ENCODE measurements at places on chromosomes 7 and 10.

DNA sequence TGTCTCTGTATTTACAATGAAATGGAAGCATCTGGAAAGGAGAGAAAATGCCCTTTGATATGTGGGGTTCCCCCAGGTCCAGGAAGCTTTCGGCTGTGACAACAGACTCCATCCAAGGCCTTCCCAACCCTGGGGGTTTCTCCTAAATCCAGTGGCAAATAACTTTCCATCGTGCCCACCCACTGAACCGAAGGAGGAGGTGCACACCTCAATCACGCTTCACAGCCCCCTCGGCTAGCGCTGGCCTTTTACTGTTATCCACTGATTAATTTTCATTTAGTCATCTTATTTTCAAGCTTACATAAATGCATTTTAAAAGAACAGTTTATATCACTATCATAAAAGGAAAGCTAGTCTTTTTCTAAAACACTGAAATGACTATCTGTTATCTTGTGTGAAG, 286.8 kb upstream of the ZMIZ1 start:
- peaks cover 7% of the 10 kb centered on the region for H3K4me1 ChIP-seq
- H3K4me3 ChIP-seq, result no peak overlapping the region
- DNase-seq, result no peak
- no peaks in the 10 kb centered on the region for H3K27me3 ChIP-seq
- H3K36me3 ChIP-seq, result no peaks in the 10 kb centered on the region
- H3K27ac ChIP-seq, result no peak overlapping the region

- H3K27me3 ChIP-seq, result 0 out of 2 replicates have a peak, but pooled peaks cover 6% of the 10 kb centered on the region
- no peaks in the 10 kb centered on the region for H3K36me3 ChIP-seq
- H3K4me3 ChIP-seq, result no peak overlapping the region
- no peak overlapping the region for H3K27ac ChIP-seq
These were observed 480.5 kb upstream of the ZMIZ1 start for GRCh38 chr10:78588194-78588811.

DNA sequence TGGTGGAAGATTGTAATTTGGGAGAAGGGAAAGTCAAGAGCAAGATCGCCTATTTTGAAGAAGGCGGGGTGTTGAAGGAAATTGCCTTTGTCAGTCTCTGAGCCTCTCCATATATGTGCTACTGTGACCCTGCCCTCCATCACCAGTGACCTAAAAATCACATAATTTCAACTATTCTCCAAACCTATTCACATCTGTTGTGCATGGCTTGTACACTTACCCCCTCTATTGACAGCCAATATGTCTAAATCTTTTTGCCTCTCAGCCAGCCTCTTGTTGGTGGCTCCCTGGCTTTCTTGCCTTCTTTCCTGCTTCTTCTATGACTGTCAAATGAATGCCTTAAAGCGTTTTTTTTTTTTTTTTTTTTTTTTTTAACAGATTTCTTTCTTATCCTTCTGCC, 295.6 kb downstream of the AUTS2 start:
- H3K4me1 ChIP-seq, result peaks cover 29% of the 10 kb centered on the region
- H3K4me3 ChIP-seq, result no peak overlapping the region
- H3K36me3 ChIP-seq, result no peaks in the 10 kb centered on the region
- no peak overlapping the region for H3K27ac ChIP-seq

GRCh38 chr7:143367972-143368371, 5.5 kb upstream of the FAM131B start:
- no peak for DNase-seq
- no peaks in the 10 kb centered on the region for H3K36me3 ChIP-seq
- no peaks in the 10 kb centered on the region for H3K4me1 ChIP-seq
- H3K4me3 ChIP-seq, result no peak overlapping the region
- H3K27me3 ChIP-seq, result no peaks in the 10 kb centered on the region
- H3K27ac ChIP-seq, result no peak overlapping the region

GRCh38 chr7:101902680-101903514, 85.5 kb downstream of the CUX1 start:
- H3K4me1 ChIP-seq, result peaks cover 26% of the 10 kb centered on the region
- H3K36me3 ChIP-seq, result peaks cover 4% of the 10 kb centered on the region
- no peaks in the 10 kb centered on the region for H3K27me3 ChIP-seq
- no peak overlapping the region for H3K27ac ChIP-seq
- DNase-seq, result no peak
- H3K4me3 ChIP-seq, result no peak overlapping the region

- DNase-seq, result no peak
- no peak overlapping the region for H3K4me3 ChIP-seq
- no peak overlapping the region for H3K27ac ChIP-seq
- H3K36me3 ChIP-seq, result peaks cover 37% of the 10 kb centered on the region
- no peaks in the 10 kb centered on the region for H3K4me1 ChIP-seq
These were observed 23.9 kb downstream of the KIN start for GRCh38 chr10:7763929-7764328.

DNA sequence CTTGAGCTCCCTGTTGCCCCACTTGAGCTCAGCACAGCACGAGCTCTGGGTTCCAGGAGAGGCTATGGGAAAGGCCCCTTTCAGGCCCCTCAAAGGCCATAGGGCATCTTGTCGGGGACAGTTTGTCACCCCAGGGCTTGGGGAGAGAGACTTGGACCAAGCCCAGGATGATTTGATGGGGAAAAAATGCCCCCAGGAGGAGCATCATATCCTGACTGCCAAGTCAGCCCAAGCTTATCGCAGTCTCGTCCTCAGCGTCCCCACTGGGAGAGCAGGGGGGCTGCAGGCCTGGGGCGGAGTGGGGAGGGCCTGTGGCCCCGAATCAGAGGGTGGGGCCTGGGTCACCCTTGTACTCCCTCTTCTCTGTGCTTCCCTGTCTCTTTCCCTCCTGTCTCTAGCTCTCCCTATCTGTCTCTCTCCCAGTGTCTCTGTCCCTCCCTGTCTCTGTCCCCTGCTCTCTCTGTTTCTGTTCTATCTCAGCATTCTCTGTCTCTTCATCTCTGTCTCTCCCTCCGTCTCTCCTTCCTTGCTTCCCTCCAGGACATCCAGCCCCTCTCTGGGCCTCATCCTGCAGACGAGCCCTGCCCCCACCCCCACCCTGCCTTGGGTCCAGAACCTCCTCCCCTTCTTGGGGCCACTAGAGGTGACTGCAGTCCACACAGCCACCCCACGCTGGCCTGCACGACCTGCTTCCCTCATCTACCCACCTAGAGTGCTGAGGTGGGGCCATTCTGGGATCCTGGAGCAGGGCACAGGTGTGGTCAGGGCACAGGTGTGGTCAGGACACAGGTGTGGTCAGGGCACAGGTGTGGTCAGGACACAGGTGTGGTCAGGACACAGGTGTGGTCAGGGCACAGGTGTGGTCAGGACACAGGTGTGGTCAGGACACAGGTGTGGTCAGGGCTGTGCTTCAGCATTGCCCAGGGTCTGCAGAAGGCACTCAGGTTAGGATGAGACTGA, 17.3 kb upstream of the GRIFIN start:
- no peaks in the 10 kb centered on the region for H3K27me3 ChIP-seq
- H3K4me1 ChIP-seq, result no peaks in the 10 kb centered on the region
- H3K36me3 ChIP-seq, result no peaks in the 10 kb centered on the region
- no peak overlapping the region for H3K4me3 ChIP-seq

DNA sequence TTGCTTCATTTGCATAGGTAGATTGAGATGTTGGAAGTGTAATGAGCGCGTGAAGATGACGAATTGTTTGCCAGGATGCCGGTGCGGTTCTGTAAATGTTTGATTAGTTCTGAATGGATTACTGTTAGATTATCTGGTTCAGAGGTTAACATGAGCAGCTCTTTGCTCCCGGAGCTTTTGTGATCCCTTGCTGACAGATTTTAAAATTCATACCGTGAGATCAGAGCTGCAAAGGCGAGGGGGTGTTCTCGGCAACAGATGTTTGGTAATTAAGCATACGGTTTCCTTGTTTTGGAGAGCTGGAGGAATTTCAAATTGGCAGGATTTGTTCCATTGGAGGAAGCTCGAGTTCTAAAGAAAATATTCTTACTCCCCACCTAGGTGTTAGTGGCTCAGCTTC, 237.8 kb upstream of the GPR26 start:
- H3K27ac ChIP-seq, result no peak overlapping the region
- DNase-seq, result no peak
- no peaks in the 10 kb centered on the region for H3K27me3 ChIP-seq
- H3K36me3 ChIP-seq, result no peaks in the 10 kb centered on the region

DNA sequence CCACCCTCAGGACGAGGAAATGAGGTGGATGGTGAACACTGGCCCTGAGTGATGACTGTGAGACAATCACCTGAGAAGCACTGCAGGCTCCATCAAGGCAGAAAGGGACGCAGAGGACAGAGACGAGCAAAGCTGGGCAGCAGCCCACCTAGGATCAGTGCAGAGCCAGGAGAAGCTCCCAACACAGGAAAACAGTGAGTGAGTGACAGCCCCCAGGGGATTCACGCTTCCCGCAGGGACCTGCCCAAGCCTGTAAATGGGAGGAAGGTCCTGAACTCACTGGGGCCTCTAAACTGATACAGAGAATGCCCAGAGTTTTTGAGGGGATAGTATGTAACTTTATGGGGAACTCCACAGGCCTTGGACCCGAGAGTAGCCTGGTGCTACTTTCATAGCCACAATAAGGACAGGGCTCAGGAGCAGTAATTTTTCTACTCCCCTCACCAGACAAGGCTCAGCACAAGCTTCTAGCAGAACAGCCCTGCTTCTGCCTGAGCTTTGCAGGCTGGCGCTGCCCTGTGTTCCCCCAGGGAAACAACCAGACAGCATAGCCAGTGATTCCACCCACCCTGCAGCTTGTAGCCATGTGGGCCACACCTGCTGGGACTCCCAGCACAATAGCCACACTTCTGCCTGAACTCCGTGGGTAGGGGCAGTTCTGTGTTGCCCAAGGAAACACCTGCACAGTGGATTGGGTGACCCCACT, 708.4 kb downstream of the POM121L12 start:
- DNase-seq, result no peak
- H3K36me3 ChIP-seq, result no peaks in the 10 kb centered on the region
- no peaks in the 10 kb centered on the region for H3K27me3 ChIP-seq
- no peak overlapping the region for H3K4me3 ChIP-seq
- H3K4me1 ChIP-seq, result no peaks in the 10 kb centered on the region
- no peak overlapping the region for H3K27ac ChIP-seq

DNA sequence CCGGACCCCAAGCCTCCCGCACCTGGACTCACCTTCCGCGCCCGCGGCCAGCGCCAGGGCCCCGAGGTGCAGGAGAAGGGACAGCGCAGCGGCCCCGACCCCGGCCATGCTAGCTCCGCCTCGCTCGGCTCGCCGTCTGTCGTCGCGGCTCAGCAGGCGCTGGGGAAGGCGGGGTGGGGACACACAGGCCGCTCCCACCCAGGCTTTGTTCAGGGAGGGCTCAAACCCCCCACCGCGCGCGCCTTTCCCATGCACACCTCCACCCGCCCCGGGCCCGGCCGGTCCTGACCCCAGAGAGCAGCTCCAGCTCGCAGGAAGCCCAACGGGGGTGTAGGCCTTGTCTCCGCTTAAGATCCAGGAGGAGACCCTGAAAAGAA, at the start of gene KCP:
Gene KCP, minus strand, starts transcription at position 141 of the 377 bp plus-strand sequence. Its CDS starts 33 bp downstream, at position 108.
- H3K27ac ChIP-seq, result no peak within 1 kb of the TSS
- H3K4me1 ChIP-seq, result no peaks in the 10 kb centered on the region
- no peak within 1 kb of the TSS for H3K4me3 ChIP-seq

GRCh38 chr10:97999923-98000248, 30.5 kb downstream of the CRTAC1 start:
- H3K4me3 ChIP-seq, result no peak overlapping the region
- H3K36me3 ChIP-seq, result no peaks in the 10 kb centered on the region
- no peaks in the 10 kb centered on the region for H3K4me1 ChIP-seq
- no peaks in the 10 kb centered on the region for H3K27me3 ChIP-seq
- DNase-seq, result no peak

- H3K27ac ChIP-seq, result no peak overlapping the region
- H3K4me1 ChIP-seq, result no peaks in the 10 kb centered on the region
- H3K4me3 ChIP-seq, result no peak overlapping the region
- H3K27me3 ChIP-seq, result no peaks in the 10 kb centered on the region
These were observed 129.7 kb downstream of the SAMD9 start for GRCh38 chr7:92988051-92988450.

GRCh38 chr7:128120976-128121490, 89.8 kb upstream of the LRRC4 start:
- H3K27ac ChIP-seq, result no peak overlapping the region
- no peaks in the 10 kb centered on the region for H3K36me3 ChIP-seq
- no peak for DNase-seq
- H3K27me3 ChIP-seq, result no peaks in the 10 kb centered on the region
- peaks cover 34% of the 10 kb centered on the region for H3K4me1 ChIP-seq
- H3K4me3 ChIP-seq, result no peak overlapping the region

- no peaks in the 10 kb centered on the region for H3K36me3 ChIP-seq
- H3K27me3 ChIP-seq, result no peaks in the 10 kb centered on the region
These were observed 22.5 kb upstream of the REEP3 start for GRCh38 chr10:63498665-63499064.

- peaks cover 15% of the 10 kb centered on the region for H3K4me1 ChIP-seq
- no peak for DNase-seq
- no peak overlapping the region for H3K4me3 ChIP-seq
- H3K27me3 ChIP-seq, result no peaks in the 10 kb centered on the region
- H3K27ac ChIP-seq, result no peak overlapping the region
These were observed 1241.7 kb downstream of the GATA3 start for GRCh38 chr10:9296190-9296589.

GRCh38 chr10:13831711-13832141, 245.0 kb downstream of the PRPF18 start:
- H3K27me3 ChIP-seq, result no peaks in the 10 kb centered on the region
- H3K4me3 ChIP-seq, result no peak overlapping the region
- peaks cover 9% of the 10 kb centered on the region for H3K4me1 ChIP-seq
- peak; percentile 48 for DNase-seq
- H3K36me3 ChIP-seq, result no peaks in the 10 kb centered on the region
- H3K27ac ChIP-seq, result no peak overlapping the region

DNA sequence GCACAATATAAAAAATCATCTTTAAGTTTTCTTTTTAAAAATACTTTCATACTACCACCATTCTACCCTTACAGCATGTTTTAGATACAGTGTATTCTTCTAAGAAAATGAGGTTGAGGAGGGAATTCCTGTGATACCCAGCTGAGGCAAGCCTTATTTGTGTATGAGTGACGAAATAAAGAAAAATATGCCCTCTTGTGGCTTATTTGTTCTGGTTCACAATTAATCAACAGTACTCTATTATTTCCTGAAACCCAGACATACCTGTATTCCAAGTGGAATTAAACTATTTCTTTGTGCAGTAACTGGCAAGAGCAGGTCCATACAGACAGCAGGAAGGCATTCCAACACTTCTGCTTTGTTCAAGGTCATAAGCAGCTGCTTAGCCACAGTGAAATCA, 4.5 kb upstream of the SEMA3D start:
- no peaks in the 10 kb centered on the region for H3K27me3 ChIP-seq
- no peak overlapping the region for H3K27ac ChIP-seq
- no peaks in the 10 kb centered on the region for H3K4me1 ChIP-seq
- no peak for DNase-seq

DNA sequence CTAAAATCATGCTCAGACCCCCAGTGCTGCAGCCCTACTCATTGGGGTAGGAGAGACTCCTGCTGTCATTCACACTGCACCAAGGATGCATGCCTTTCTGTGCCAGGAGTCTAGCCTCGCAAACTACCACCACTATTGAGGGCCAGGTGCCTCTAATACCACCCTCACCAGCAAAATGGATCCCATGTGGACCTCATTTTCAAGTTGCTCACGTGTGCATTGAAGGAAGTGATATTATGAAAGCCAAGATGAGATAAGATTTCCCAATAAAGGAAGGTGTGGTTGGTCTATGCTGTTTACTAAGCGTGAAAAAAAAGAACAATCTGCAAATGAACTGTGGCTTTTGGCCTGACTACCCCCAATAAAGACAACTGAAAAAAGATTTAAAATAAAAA, 7.2 kb upstream of the LAMTOR4 start:
- H3K27me3 ChIP-seq, result no peaks in the 10 kb centered on the region
- H3K27ac ChIP-seq, result no peak overlapping the region
- no peaks in the 10 kb centered on the region for H3K36me3 ChIP-seq
- peaks cover 8% of the 10 kb centered on the region for H3K4me1 ChIP-seq
- no peak for DNase-seq
- no peak overlapping the region for H3K4me3 ChIP-seq

Measured in Karpas-422 (cell line).